Esophagus squamous epithelium (tissue), 5 donors: ENCODE measurements at places on chromosomes 4 and X. TPM values are rescaled to one million over a fixed set of nuclear protein-coding genes. Genes with fewer than 3 reads are reported as not detected.

- DNase-seq, result no peak
These were observed 36.6 kb upstream of the UGT2A1 start for GRCh38 chr4:69689599-69689998.

DNA sequence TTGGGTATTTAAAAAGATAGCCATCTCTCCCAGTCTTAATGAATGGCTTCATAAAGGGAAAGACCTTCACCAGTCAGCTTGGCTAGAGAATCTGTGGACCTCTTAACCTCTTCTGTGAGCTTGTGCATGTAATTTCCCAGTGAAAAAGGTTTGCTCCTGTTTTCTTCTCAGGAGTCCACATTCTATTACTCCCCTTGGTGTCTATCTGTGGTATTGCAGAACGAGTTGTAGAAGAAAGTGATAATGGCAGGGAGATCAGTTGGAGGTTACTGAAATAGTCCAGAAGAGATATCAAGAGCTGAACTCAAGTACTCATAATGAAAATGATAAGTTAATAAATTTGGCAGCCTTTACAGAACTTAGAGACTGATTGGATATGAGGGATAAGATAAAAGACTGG lies 16.5 kb upstream of the VAMP7 start:
- no peak for DNase-seq

Gene CXCL9
- total RNA-seq, result not detected

GRCh38 chr4:175656649-175657048 lies 155.4 kb downstream of the GPM6A start:
- no peak for DNase-seq

DNA sequence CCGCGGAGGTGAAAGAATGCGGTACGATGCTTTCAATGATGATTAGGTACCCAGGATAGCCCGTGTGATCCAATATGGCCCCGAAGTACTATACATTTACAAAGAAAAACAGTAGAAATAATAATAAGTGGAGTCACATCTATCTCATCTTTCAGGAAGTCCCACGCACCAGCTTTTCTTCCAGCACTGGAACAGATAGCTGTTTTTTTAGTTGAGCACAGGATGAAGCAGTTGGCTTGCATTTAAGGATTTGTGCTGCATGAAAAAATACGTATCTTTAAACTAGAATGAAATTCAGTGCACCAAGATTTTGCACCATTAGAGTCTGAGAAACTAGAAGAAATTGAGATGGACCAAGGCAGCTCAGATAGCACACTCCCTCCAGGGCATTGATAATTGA lies 44.1 kb downstream of the SMIM20 start:
- DNase-seq, result no peak

Gene GAGE12C
- total RNA-seq, result not detected

Gene AFAP1
- total RNA-seq, result 4.4 TPM

DNA sequence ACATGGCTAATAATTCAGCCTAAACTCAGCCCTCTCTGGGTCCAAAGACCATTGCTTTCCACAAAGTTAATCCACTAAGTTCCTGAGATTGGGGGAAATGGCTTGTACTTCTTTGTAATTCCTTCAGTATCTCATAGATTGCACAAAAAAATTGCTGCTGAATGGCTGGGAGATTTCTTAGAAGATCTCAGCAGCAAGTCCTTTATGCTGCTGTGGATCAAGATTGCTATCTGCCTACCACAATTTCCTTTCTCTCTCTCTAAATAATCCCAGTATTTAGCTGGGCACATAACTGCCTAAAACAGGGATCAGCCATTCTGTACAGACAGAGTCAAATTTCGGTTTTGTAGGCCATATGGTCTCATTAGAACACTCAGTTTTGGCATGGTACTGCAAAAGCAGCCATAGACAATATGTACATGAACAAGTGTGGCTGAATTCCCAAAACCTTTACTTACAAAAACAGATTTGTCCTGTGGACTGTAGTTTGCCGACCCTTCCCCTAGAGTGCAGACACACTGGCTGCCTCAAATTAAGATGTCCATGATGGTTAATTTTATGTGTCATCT lies 18.5 kb upstream of the HOPX start:
- no peak for DNase-seq
